Osteocyte (in vitro differentiated cells): ENCODE measurements at places on chromosomes 12 and 14.

DNA sequence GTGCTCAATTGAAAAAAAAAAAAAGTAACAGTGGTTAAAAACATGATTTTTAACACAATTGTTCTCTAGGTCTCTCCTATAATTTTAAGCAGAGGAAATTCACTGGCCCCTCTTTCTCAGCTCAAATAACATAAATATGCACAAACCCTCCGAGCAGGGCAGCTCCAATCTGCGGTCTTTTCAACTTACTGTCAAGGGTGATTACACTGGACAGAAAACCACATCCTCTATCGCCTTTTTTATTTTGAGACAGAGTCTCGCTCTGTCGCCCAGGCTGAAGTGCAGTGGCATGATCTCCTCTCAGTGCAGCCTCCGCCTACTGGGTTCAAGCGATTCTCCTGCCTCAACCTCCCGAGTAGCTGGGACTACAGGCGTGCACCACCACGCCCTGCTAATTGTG, 16.5 kb upstream of the GABARAPL1 start:
- no peak for DNase-seq

DNA sequence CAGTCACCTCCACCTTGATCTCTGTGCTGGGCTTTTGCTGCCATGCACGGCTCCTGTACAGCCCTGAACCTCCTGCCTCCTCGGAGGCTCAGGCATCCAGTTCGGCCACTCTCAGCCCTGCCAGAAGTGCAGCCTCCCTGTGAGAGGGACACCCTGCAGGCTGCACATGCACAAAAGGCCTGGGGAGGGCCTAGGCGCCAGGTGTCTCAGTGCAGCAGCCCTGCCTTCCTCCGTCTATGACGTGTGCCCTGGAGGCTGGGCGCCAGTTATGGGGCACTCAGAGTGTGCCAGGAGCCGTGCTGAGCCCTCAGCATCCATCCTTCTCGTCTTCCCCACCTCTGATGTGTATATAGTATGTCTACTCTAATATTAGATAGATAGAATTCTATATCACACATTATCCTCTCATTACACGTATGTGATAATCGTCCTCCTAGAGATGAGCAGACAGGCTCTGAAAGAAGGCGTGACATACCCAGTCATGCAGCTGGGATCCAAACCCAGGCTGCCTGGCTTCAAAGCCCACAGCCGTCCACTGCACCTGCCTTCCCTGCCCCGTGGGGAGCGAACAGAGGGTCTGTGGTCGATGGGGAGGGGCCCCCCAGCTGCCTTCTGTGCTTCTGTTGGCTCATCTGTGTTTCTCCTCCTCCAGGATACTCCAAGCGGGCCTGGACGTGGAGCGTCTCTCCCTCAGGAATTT, 101.1 kb downstream of the B4GALNT3 start:
- DNase-seq, result no peak

GRCh38 chr14:37932481-37932880, 275.2 kb upstream of the SSTR1 start:
- no peak for DNase-seq

DNA sequence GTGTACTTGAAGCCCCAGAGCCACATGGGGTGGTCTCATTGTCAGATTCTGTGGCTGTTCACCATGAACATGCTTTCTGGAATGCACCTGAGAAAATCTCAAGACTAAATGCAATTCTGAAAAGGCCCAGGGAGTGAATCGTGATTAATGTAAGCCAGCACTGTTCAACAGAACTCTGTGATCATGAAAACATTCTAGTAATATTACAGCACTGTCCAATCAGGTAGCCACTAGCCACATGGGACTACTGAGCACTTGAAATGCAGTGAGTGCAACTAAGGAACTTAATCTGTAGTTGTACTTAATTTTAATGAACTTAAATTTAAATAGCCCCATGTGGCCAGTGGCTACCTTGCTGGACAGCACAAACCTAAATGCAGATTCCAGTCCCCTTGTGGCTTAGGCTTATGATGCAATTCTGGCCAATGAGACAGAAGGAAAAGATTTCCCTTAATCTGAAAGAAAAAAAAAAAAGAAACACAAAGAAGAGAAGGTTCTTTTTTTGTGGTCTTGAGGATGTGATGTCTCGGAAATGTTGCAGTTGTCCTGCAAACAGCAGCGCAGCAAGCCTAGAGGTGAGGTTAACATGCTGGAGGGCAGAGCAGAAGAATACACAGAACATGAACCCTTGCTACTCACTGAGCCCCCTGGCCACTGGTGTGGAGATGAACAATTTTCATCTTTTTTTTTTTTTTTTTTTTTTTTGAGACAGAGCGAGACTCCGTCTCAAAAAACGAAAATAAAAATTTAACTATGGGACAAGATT, 48.2 kb downstream of the SPPL3 start:
- DNase-seq, result no peak

DNA sequence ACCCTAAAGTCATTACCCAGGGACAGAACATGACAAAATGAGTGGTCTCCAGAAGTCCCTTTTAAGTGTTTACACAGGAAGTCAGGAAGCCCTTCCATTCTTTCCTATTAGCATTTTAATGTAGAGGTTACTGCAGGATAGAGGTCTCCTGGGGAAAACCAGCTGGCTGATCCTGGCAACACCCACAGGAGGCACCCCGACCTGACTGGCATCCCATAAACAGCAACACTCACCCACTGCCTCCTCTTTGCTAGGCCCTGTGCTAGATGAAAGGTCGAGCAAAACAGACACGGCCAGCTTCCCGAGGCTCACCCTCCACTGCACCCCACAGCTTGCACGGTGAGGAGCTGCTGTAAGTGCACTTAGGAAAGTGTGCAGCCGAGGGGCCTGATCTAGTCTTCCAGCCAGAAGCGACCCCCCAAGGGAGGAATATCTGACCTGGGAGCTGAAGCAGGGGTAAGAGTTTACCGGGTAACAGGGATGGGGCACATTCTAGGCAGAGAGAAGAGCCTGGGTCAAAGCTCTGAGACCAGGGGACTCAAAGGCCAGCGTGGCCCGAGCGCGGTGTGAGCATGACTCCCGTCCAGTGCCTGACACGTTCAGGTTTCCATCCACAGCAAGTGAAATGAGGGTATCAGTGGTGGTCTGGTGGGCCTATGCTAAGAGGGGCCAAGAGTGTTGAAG, 9.0 kb downstream of the DAZAP2 start:
- DNase-seq, result no peak

GRCh38 chr12:121465921-121466793, 66.2 kb downstream of the RNF34 start:
- DNase-seq, result no peak

GRCh38 chr14:72653026-72653425, 240.9 kb downstream of the DPF3 start:
- no peak for DNase-seq

DNA sequence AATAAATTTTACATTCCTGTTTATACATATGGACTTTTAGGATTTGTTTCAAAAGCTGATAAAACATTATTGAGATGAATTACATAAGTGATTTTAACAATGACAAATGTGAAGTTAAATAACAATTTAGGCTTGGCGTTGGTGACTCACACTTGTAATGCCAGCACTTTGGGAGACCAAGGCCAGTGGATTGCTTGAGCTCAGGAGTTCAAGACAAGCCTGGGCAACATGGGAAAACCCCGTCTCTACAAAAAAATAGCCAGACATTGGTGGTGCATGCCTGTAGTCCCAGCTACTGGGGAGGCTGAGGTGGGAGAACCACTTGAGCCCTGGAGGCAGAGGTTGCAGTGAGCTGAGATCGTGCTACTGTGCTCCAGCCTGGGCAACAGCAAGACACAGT, 7.4 kb downstream of the ACOT2 start:
- DNase-seq, result no peak

- DNase-seq, result no peak
These were observed 15.6 kb downstream of the TSPAN9 start for GRCh38 chr12:3092764-3093163.

- no peak for DNase-seq
These were observed 341.6 kb downstream of the VRK1 start for GRCh38 chr14:97138801-97139200.

- DNase-seq, result no peak
These were observed 32.6 kb downstream of the DTX1 start for GRCh38 chr12:113088971-113089756.

DNA sequence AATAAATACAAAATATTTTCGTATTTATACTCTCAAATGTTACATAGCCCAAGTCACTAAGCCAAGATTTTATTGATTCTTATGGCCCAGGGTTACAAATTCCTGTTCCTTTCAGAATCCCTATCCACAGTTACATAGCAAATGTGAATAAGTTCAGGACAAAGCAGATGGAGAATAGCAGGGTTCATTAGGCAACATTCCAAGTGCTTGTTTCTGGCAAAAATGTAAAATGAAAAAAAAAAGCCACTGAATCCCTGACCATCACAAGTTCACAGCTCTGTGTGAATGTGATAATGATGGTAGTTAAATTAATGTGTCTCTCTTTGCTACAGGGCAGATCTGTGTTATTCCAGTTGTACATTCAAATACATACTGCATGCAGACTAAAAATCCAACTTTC, 74.6 kb downstream of the KCNC2 start:
- DNase-seq, result no peak

GRCh38 chr12:131357185-131357747, 353.6 kb upstream of the SFSWAP start:
- no peak for DNase-seq
